Midbrain (tissue), 1 donor: ENCODE measurements at places on chromosomes 4 and X.

- no peak for DNase-seq
These were observed 111.8 kb upstream of the RAP2C start for GRCh38 chrX:132331000-132331399.

GRCh38 chr4:98672583-98673287 is 14.3 kb upstream of the TSPAN5 start:
- DNase-seq, result no peak

DNA sequence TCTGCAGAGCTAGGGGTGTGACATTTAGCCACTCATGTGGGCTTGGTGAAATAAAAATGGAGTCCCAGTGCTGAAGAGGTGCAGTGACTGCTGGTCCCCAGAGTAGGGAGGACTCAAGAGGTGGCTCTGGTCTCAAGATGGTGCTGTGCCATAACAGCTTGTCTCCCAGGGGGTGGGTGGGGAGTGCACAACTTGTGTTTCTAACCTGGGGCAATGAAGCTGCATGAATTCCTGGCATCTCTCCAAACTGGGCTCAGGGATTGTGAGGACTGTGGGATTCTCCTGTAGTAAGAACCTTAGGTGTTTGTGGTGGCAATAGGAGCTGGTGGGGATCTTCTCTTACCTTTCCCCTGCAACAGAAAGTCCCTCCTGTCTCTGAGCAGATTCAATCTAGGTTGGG is 278.9 kb upstream of the SFRP2 start:
- DNase-seq, result no peak

GRCh38 chr4:145520172-145520571 is 38.5 kb downstream of the SMAD1 start:
- no peak for DNase-seq

DNA sequence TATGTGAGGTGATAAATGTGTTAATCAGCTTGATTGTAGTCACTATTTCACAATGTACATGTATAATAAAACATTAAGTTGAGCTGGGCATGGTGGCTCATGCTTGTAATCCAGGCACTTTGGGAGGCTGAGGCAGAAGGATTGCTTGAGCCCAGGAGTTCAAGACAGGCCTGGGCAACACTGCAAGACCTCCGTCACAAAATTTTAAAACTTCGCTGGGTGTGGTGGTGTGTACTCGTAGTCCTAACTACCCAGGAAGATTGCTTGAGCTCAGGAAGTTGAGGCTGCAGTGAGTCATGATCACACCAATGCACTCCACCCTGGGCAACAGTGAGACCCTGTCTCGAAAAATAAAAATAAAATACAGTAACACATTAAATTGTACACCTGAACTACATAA is 20.1 kb downstream of the LYAR start:
- DNase-seq, result no peak

- no peak for DNase-seq
These were observed 81.0 kb upstream of the ESX1 start for GRCh38 chrX:104335756-104336155.

- no peak for DNase-seq
These were observed 44.7 kb downstream of the SETD7 start for GRCh38 chr4:139511320-139511719.

DNA sequence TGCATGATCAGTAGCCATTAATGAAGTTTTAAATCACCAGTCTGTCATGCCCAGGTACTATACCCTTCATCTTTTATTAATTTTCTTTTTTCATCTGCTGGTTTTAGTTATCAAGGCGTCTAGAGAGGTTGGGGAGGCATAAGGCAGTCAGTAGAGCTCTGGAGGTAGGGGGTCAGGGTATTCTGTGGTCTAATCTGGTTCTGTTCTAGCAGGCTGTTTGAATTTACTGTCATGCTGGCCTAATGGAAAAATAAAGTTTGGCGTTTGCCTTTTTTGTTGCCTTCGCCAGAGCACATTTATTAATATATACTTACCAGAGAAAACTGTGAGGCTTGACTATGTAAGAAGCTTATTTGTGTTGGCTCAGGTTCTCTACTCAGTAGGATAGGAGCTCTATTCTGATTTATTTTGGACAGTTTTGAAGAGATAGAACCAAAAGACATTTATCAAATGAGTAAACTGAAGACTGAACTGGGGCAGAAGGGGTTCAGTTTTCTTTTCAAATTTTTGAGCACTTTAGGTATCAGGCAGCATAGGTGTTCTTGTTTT is 46.9 kb downstream of the TMEM131L start:
- no peak for DNase-seq

DNA sequence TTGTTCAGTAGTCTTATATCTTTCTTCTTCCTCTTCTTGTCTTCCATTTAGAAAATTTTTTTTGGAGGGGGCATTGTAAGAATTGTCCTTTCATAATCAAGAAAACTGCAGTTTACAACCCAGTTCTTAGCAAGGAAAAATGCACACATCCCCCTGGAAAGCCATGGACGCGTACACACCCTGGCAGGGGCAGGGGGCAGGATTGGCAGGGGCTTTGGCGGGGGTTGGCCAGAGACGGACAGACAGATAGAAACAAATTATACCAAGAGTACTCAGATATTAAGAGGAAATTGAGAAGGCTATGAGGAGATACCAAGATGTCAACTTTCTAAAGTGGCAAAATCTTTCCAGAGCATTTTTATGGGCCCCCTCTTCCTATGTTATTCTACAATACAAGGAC is 322.5 kb upstream of the CPXCR1 start:
- no peak for DNase-seq

DNA sequence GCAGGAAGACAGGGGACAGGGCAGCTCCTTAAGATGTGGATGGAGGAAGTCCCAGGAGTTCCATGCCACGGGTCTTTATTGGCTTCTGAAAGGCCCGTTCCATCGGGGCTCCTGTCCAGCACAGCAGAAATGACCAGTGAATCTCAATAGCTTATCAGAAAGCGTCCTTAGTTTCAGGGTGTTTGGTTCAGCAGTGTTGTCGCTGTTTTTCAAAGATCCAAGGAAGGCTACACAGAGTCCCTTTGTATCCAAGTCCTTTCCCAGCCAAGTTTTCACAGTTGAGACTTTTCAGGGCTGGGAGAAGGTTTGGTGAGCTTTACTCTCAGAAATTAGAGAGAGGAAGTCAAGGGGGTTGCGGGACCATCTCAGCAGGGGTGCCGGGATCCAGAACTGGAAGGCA is 5.0 kb upstream of the ZCCHC4 start:
- DNase-seq, result peak; percentile 46

DNA sequence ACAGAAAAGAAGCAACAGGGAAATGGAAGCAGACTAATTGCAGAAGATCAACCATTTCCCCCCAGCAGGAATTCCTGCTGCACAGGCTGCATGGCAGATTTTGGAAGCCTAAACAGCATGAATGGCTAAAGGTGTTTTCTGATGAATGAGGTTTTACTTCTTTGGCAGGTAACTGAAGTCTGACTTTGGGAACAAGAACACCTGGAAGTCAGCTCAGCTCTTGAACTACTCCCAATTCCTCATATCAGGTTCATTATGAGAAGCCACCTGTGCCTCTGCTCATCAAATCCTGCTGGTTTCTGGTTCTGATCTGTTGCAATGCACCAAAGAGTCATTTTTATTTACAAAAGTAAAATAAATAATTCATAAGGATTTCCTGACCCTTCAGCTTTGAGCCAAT is 139.0 kb downstream of the COL25A1 start:
- no peak for DNase-seq

DNA sequence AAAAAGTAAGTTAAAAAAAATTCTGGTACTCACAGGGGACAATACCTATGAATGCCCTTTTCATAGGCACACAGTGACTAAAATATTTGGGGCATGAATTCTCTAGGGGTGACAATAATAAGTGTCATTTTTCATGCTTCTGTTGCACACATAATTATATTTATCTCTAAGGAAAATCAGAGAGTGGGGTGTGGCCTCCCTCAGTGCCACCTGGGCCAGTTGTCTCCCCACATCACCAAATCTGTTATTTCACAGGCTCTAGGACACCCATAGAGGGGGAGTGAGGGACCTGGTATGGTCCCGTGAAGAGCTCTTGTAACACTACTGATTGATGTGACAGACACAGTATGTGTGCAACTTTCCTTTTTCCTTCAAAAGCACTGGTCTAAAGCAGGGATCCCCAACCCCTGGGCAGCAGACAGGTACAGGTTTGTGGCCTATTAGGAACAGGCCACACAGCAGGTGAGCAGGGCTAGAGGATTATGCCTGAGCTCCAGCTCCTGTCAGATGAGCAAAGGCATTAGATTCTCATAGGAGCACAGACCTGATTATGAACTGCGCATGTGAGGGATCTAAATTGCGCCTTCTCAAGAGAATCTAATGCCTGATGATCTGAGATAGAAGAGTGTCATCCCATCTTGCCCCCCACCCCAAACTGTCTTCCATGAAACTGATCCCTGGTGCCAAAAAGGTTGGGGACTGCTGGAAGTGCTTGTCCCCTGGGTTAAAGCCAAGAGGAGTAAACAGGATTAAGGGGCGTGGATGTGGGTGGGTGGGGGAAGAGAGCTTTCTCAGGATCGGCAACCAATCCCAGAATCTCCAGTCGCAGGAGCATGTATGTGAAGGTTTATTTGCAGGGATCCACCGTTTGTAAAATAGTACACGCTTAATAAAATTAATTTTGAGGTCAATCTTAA is 856 bp downstream of the SLC9B1 start:
- DNase-seq, result no peak

DNA sequence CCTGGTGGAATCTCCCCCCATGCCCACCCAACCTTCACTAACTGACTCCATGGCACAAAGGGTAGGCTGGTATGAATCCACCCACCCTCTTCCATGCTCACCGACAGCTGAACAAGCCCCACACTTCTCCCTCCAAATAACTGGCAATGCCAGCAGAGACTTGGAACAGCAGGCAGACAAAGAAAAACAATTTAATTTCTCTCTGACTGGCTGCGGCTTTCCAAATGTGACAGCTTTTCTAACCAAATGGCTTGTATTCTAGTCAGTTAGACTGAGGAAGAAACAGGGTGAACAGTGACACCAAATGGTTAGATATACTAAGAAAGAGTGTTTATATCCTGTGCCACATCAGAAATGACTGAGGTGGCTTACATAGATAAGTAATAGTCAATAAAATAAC is 199.3 kb upstream of the ADAMTS3 start:
- no peak for DNase-seq

DNA sequence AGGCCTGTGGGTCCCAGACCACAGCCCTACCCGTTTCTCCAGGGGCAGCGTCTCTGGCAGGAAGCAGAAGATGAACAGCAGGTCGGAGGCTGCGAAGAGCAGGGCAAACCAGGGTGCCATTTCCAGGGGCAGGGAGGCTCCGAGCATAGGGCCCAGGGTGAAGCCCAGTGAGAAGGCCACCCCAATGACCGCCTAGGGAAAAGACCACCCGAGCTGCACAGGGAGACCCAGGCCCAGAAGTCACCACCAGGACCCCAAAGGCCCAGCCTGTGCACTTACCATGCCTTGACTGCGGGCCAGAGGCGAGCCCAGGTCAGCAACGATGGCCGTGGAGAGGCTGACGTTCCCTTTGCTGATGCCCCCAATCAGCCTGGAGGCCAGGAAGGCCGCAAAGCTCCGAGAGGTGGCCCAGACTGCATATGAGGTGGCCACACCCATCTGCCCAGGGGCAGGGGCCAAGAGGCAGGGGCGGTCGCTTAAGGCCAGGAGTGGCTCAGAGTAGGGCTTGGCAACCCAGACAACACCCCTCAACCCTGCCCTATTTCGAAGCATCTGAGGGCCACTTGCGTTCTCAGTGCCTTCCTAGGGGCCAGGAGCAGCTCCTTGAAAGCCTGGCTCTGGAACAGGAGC is 30.8 kb downstream of the NOP14 start:
- no peak for DNase-seq

DNA sequence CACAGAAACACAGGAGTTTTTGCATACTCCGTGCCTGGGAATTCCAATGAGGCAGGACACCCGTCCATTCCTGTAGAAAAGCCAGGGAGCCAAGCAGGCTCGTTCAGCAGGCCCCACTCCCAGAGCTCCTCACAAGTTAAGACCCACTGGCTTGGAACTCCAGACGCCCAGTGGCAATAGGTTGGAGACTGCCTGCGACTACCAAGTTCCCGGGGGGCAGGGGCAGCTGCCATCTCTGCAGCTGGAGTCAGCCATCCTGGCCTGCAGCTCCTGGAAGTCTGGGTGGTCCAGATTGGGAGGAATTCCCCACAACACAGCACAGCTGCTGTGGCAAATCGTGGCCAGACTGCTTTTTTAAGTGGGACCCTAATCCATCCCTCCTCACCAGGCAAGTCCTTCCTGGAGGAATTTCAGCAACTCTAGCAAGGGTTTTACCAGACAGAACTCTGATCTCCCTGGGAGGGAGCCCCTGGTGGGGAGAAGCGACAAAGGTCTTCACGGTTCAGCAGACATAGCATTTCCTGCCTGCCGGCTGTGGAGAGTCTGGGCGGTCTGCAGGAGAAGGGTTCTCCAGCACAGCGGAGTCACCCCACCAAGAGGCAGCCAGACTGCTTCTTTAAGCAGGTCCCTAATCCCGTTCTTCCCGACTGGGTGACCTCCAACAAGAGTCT is 231.9 kb downstream of the STPG2 start:
- DNase-seq, result no peak

GRCh38 chr4:155742310-155743015 is 16.4 kb upstream of the GUCY1B1 start:
- DNase-seq, result no peak

DNA sequence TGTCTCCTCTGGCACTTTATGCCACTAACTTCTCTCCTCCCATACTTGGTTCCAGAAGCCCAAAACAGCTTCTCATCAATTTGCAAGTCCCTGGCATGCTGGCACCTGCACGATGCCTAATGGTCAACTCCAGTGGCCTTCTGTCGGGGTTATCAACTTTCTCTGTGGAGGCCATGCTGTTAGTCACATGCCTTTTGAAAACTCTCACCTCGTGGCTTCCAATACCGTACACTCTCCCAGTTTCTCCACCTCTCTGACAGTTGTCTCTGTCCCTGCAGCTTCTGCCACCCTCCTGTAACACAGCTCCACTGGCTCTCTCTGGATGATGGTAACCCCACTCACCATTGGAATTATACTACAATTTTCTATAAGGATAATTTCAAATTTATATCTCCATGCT is 324.0 kb downstream of the NR3C2 start:
- DNase-seq, result no peak

- no peak for DNase-seq
These were observed 217.8 kb upstream of the HCCS start for GRCh38 chrX:10893366-10893765.

GRCh38 chrX:9515489-9515888 is 50.6 kb downstream of the TBL1X start:
- DNase-seq, result no peak

DNA sequence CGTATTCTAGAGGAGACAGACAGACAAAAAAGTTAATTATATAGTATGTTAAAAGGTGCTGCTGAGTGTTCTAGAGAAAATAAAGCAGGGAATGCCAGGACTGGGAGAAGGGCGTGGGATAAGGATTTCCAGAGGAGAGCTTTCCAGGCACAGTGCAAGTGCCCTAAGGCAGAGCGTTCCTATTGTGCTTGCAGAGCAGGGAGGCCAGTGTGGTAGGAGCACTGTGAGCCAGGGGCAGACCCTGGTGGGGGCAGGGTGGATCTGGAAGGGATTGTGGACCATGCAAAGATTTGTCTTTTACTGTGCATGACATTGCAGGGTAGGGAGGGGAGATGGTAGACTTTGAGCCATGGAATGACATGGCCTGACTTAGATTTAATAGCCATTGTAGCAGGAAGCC is 25.8 kb downstream of the EXOC1 start:
- DNase-seq, result no peak
